ENCODE measurements at places on chromosomes 3 and 15.

GRCh38 chr3:75089841-75090240 is 475.4 kb upstream of the CNTN3 start:
- DNase-seq: no peak

GRCh38 chr15:60391722-60392315 is 6.0 kb downstream of the ANXA2 start:
- DNase-seq: no peak

DNA sequence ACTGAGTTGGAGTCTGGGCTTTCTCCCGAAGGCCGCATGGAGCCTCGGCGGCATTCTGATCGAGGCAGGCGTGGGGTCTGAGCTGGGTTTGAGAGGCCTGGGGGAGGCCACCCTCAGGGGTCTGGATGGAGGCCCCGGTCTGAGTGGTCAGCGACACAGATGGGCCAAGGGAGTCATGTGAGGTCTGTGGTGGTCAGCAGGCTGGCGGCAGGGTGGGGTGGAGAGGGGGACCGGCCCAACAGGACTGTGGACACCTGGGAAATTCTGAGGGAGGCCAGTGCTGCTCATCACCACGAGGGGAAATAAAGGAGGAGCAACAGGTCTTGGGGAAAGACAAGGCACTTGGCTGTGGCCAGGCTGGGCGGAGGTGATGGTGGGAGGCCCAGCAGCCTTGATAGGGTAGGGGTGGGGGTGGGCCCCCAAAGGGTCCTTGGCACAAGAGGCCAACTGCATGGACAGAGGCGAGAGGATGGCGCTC is 16.2 kb downstream of the CTSH start:
- DNase-seq: no peak

GRCh38 chr3:152497457-152497856 is 228.7 kb downstream of the MBNL1 start:
- no peak for DNase-seq

- DNase-seq: no peak
Measured at GRCh38 chr3:167602041-167602440, 51.7 kb downstream of the WDR49 start.

DNA sequence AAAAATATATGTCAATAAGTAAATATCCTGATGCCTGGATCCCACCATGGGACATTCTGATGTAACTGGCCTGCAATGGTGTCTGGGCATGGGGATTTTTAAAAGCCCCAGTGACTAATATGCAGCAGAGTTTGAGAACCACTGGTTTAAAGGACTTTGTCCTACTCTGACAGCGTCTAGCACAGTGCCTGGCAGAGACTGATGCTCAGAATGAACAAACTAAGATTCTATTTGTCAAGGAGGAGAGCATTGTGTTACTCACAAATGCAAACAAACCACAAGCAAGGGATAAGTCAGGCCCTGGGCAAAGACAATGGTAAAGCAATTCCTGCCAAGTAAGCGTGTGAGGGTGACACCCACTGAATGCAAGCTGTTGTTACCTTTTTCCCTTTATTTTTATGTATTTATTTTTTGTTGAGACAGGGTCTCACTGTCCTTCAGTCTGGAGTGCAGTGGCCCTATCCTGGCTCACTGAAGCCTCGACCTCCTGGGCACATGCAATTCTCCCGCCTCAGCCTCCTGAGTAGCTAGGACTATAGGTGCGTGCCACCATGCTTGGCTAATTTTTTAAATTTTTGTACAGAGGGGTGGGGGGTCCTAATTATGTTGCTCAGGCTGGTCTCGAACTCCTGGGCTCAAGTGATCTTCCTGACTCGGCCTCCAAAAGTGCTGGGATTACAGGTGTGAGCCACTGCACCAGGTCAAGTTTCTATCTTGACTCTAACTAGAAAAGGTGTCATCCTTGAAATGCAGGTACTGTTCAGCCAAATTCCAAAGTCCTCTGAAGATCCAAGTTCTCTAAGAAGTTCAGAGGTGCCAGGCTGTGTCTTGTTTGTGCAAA is 909 bp upstream of the GPD1L start:
- DNase-seq: no peak

DNA sequence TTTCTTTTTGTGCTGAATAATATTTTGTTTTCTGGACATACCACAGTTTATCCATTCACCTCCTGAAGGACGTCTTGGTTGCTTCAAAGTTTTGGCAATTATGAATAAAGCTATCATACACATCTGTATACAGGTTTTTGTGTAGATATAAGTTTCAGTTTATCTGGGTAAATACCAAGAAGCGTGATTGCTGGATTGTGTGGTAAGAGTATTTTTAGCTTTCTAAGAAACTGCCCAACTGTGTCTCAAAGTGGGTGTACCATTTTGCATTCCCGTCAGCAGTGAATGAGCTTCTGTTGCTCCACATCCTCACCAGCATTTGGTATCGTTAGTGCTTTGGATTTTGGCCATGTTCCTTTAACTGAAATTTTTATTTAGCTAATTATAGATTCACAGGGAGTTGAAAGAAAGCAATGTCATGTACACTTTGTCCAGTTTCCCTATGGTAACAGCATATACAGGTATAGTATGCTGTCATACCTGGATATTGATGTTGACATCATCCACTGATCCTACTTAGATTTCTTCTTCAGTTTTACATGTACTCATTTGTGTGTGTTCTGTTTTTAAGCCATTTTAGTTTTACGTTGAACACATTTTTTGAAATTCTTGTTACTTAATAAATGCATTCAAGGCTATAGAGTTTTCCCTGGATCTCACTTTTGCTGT is 11.9 kb downstream of the ARID3B start:
- DNase-seq: no peak

DNA sequence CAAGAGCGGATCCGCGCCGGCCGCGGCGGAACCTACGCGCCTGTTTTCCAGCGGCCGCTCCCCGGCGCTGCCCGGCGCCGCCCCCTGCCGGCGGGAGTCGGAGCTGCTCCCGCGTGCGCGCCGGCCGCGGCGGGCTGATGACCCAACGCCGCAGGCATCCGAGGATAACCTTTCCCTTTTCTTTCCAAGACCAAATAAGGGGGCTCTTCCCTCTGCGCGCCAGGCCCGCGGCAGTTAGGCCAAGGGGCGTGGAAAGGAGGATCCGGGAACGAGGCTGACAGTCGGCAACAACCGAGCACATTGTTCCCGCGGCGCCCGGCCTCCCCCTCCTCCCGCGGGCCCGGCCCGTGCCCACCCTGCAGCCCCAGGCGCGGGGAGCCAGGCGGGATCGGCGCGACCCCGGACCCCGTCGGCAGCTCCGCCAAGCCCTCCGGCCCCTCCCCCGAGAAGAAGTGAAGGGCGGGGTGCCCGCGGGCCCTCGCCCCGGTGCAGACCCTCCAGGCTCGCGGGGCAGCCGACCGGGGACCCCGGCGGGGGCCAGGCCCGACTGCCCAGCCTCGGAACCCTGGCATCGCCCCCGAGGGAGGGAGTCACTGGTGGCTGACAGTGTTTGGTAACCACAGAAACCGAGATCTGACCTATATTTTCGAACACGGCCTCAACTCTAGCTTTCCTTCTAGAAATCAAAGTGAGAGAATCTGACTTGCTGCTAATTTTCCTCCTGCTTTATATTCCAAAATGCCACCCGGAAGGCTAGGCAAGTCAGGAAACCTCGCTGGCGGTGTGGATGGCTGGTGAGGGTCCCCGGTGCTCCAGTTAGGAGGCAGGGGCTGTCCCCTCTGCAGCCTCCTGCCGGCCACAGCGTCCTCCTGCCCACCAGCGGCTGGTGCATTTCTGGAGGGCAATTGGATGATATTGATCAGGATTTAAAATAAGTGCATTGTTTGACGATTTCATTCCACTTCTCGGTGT is 45.6 kb upstream of the SYNM start:
- peak; percentile 5 for DNase-seq

GRCh38 chr3:129031476-129032215 is 28.9 kb upstream of the GP9 start:
- DNase-seq: no peak

DNA sequence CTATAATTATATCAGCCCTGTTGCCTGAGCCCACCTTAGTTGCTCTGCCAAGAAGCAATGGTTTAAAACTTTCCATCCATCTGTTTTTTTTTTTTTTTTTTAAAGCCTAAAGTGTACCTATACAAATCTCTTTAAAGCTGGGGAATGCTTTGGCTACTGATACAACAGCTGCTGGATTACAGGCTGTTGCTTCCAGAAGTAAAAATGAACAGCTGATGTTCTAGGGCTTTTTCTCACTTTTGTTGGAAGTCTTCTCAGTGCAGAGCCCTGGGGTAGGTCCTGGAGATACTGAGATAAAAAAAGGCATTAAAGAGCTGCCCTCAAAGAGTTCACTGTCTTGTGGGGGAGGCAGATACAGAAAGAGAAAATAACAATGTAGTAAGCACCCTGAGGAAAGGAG is 218.1 kb downstream of the NLGN1 start:
- no peak for DNase-seq

DNA sequence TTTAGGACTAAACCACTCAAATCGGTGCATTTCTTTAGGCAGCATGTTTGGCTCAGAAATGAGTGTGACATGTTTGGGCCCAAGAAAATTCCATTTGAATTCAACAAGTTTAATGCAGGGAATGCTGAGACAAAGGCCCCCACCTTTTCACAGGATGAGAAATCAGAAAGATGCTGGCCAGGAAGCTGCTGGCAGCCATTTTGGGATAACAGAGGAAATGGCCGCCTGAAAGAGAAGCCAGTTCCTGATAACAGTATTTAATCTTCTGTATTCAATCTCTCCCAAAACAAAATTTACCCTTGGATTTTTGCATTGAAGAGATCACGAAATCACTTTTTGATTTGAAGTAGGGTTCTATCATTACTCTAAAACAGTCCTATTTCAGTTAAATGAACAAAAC is 350.9 kb downstream of the SLC9A9 start:
- no peak for DNase-seq

DNA sequence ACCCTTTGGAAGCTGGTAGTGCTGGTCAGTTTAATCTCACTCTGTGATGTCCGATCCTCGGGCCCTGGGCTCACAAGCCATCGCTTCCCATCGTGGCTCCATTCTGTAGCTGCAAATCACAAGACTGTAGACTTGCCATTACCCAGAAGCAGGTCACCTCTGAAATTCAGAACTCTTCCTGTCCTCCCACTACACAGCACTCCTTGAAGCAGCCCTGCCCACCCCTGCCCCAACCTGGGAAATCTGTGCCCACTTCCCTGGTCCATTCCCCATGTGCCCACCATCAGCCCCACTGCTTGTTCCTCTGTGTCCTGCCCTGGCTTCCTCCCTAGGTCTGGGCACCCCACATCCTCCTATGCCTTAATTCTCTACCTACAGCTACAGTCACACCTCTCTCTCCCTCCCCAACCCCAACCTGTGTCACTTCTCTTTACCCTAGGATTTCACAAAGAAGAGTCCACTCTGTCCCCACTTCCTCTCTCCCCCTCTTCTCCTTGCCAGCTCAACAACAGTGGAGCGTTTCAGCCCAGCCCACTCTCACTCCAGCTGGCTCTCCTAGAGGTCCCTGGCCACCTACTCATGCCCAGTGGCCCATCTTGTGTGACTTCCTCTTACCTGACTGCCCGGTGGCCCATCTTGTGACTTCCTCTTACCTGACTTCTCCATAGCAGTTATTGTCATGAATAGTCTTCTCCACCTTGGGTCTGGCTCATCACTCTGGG is 8.3 kb downstream of the ZNF710 start:
- no peak for DNase-seq

DNA sequence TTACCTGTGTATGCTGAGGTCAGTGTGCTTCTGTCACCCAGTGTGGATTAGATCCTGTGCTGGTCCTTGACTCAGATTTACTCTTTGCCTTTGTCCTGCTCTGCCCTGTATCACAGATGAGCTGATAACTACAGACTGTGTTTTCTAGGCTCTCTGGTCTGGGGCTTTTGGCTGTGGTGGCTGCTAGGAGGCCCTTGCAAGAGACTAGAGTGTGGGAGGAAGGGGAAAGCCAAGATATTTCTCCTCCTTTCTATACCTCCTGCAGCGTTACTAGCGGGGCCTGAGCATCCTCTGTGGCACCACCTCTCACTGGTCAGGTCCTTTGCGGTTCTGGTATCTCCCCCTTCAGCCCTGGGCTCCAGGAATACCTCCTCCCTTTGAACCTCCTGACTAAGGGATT is 282.3 kb upstream of the TBC1D5 start:
- no peak for DNase-seq

DNA sequence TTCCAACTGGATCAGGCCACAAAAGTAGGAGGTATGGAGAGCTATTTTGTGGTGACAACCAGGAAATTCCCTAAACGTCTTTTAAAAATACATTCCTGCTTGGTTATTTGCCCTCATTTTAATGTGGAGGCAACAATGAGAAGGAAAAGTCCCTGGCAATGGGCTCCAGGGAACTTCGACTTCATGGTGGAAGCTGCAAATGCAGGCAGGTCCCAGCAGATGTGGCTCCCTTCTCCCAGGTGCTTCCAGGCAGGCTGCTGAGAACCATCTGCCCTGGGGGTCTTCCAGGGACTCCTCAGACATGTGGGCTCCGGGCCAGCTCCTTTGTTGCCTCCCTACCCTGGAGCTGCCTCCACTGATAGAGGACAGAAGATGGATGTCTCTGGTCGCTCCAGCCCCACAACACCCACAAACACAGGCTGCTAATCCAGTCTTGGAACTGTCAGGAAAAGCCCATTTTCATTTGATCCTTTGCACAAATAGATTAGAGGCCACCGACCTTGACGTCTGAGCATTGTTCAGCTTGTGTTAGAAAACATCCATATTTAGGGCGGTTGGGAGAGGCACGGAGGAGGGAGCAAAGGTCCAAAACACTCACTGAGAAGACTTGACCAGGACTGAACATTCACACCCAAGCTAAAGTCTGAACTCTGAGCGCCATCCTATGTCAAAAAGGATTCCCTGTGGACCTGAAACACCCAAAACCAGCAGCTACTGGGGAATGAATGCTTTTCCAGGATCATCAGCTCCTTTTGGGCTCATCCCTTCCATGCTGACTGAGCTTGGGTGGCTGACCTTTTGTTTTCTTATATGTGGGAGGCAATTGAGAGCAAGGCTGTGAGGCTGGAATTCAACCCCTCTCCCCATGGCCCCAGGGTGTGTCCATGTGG is 30.2 kb upstream of the SLCO2A1 start:
- DNase-seq: no peak

DNA sequence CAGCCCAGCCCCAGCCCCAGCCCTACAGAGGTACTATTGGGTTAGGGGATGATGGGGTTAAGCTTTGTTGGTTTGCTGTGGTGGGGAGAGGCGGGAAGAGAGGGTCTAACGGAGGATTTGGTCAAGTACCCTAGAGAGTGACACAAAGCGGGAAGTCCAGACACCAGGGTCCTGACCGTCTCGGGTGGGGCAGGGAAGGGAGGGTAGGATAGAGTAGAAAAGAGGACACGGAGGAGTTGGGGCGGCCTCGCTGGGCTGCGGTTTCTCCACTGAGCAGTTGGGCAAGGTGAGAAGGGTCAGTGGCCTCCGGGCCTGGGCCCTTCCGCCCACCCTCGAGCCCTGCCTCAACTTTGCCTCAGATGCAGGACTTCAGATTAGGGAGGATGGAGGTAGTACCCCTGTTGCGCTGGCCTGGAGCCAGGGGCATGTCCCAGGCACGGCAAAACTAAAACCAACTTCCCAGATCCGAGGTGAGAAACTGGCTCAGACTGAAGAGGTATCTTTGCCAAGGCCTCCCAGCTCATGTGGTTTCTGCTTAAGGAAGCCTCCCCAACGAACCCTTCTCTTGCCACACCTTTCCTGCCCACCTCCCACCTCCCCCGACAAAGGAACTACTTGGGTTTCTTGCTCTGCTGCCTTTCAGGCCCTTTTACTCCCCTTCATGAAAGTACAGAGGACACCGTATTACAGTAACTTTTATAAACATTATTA is 551 bp downstream of the PML start:
- no peak for DNase-seq
